ENCODE measurements at places on chromosomes 7 and 10.

DNA sequence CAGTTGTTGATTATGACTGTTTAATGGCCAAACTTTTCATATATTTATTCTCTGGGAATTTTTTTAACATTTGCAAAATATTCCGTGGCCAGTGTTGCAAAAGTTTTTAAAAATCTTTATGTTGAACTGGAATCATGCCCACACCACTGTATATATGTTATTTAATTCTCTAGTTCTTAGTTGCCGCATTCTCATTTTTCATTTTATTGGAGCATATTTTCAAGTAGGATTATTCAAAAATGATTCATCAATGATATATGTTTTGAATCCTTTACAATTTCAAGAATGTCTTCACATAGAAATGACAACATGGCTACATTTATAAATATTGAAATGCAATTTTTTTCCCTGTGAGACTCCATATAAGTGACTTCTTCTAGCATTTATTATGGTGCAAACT lies 188.6 kb upstream of the LRRTM3 start:
- H3K27me3 ChIP-seq: no peaks in the 10 kb centered on the region
- DNase-seq: no peak
- no peaks in the 10 kb centered on the region for H3K4me1 ChIP-seq
- H3K36me3 ChIP-seq: no peaks in the 10 kb centered on the region
- H3K4me3 ChIP-seq: no peak overlapping the region

DNA sequence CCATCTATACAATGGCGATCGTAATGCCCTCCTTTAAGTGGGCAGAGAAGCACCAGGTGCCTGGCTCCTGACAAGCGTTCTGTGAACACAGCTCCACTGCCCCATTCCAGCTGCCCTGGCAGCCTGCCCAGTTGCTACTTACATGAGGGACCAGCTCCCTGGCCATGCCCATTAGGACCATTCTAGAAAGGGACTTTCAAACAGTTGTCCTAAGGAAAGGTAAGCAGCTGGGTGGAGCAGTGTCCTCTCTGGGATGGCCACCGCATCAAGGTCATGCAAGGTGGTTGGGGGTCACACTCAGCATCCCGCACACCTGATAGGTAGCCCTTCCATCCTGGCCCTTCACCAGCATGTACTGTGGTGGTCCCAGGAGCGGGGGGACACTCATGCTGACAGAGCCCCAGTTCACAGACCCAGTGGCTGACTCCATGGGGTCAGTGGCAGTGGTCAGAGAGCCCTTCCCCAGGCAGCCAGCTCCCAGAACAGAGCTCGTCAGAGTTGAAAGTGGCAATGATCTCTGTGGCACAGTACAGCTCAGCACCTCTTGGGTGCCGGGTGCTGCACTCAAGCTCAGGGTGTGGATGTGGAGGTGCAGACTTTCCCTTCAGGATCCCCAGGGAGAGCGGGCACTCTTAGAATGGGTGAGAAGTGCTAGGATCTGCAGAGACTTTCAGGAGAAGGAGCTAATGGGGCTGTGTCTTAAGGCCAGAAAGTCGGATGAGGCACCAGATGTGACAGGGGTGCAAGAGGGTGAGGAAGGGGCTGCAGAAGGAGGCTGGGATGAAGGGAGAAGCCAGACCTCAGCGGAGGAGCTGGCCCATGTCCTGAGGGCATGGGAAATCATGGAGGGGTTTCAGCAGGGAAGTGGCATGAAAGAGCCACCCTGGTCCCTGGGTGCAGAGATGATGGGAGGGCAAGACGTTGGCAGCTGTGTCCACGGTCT lies 10.9 kb downstream of the MMRN2 start:
- no peaks in the 10 kb centered on the region for H3K27me3 ChIP-seq
- no peak for DNase-seq
- no peak overlapping the region for H3K27ac ChIP-seq
- no peak overlapping the region for H3K4me3 ChIP-seq
- peaks cover 24% of the 10 kb centered on the region for H3K4me1 ChIP-seq

- H3K27me3 ChIP-seq: peaks cover 11% of the 10 kb centered on the region
- H3K36me3 ChIP-seq: no peaks in the 10 kb centered on the region
- H3K4me3 ChIP-seq: no peak overlapping the region
- H3K4me1 ChIP-seq: no peaks in the 10 kb centered on the region
These were observed 11.5 kb downstream of the STEAP1 start for GRCh38 chr7:90165724-90166123.

DNA sequence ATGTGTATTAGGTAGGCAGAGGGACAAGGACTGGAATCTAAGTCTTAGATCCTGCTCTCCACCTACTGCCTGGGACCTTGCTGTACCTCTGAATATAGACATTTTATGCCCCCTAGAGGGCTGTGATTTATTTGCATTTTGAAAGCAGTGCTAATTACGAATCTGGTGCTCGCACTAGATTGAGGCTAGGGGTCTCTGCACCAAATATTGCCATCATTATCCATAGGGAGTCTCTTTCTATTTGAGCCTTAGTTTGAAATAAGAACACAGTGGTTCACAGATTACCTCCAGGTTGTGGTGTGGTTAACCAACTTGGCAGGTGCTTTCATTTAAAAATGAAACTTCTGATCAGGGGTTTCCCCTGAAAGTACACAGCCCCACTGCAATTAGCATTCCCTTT lies 41.8 kb downstream of the CNNM1 start:
- H3K4me1 ChIP-seq: peaks cover 10% of the 10 kb centered on the region
- peaks cover 18% of the 10 kb centered on the region for H3K27me3 ChIP-seq
- DNase-seq: no peak
- H3K4me3 ChIP-seq: no peak overlapping the region

- H3K36me3 ChIP-seq: no peaks in the 10 kb centered on the region
- H3K27me3 ChIP-seq: peaks cover 24% of the 10 kb centered on the region
- H3K4me1 ChIP-seq: no peaks in the 10 kb centered on the region
- DNase-seq: no peak
- H3K27ac ChIP-seq: no peak overlapping the region
- no peak overlapping the region for H3K4me3 ChIP-seq
These were observed 92.7 kb upstream of the GPR26 start for GRCh38 chr10:123573236-123574108.

DNA sequence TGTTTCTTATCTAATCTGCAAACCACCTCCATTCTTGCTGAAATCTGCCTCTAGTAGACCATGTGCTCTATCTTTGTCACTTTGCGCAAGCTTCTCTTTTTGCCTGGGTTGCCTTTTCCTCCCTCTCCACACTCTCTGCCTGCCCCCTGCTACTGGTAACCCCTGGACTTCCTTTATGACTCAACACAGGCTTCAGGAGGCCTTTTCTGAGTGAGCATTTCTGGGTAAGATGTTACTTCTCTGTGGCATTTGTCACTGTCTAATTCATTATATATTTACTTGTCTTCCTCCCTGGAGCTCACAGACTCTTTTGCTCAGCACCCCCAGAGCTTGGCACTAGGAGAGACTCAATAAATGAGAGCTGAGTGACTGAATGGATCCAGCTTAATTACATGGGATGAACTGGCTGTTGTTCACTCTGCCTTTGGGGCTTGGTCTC lies 8.4 kb downstream of the GOLGA7B start:
- no peak for DNase-seq
- H3K36me3 ChIP-seq: peaks cover 3% of the 10 kb centered on the region
- peaks cover 13% of the 10 kb centered on the region for H3K4me1 ChIP-seq
